ENCODE measurements at places on chromosomes 3 and 15.

DNA sequence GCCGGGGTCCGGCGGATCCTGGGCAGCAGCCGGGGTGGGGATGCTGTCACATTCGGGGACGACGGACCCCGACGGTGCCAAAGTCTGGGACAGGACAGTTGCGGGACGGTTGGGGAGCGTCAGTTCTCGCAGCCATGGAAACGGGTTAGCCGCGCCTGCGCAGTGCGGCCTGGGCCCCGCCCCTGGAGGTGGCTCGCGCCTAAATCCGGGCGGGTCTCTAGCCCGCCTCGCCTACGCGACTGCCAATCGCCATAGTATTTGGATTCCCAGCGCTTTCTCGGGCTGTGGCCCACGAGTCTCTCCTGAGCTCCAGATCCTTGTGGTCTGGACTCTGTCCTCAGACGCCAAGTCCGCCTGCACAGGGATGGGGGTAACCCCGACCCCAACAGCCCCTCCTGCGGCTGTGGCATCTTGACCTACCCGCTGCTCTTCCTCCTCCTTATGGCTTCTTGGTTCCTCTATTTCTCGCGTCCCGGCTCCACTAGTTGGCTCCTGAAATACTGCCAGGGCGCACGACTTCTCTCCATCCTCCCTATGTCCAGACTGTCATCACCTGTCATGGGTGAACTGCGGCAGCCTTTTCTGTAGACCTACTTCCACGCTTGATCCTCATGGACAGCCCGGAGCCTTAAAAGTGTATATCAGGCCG is at the start of gene ZMYND10:
Gene ZMYND10, minus strand, starts transcription at position 147 of the 649 bp plus-strand sequence. CDS start 153 bp downstream, outside the sequence.
- peak; percentile 68 for DNase-seq

DNA sequence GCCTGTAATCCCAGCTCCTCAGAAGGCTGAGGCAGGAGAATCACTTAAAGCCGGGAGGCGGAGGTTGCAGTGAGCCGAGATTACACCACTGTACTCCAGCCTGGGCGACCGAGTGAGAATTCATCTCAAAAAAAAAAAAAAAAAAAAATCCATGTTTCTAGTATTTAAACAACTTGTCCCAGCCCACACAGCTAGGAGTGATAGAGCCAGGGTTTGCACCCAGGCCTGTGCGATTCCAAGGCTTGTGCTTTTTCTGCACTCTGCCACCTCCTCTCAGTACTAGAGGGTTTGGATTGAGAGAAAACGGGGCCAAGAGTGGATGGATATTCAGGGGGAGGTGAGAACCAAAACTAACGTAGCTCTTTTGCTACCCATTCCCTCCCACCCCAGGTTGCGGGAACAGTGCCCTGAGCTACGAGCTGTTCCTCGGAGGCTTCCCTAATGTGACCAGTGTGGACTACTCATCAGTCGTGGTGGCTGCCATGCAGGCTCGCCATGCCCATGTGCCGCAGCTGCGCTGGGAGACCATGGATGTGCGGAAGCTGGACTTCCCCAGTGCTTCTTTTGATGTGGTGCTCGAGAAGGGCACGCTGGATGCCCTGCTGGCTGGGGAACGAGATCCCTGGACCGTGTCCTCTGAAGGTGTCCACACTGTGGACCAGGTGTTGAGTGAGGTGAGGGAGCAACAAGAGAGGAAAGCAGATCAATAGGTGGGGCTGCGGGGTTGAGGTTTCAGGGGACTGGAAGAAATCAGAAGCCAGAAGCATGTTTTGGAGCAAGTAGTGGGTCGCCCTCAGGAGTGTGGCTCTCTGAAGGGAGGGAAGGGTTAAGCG is 4.1 kb downstream of the CAMK2N2 start:
- no peak for DNase-seq

DNA sequence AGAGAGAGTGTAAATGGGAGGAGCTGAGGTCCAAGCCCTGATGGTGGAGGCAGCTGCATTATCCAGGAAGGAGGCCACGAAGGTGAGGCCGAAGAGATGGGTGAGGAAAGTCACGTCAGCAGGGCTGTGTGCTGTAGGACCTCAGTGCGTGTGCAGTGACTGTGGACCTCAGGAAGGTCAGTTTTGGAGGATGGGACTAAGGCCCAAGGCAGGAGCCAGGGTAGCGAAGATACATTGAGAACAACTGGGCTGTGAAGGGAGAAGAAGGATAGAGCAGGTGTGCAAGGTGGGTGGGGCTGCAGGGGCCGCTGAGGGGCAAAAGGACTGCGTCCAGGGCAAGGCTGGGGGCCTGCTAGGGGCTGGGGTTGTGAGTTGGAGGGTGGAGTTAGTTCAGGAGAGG is 4.9 kb downstream of the KLHL40 start:
- DNase-seq = no peak

DNA sequence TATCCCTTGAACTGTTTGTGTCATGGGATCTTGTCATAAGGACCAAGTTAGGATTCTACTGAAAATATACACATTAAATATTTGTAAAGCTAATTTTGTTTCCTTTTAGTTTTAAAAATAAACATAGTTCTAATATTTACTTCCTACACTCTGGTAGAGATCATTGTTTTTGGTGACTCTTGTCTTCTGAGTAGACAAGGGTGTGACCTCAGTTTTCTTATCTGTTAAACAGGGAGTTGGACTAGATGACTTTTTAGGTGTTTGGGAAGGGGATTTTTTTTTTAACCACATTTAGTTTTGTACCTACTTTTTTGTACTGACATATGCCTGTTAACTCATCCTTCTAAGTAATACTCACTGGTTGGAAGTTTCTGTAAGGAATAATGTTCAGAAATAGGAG is 30.8 kb downstream of the PLS1 start:
- DNase-seq = no peak

- no peak for DNase-seq
These were observed at the start of gene HRH1 for GRCh38 chr3:11154036-11154952. Gene HRH1, plus strand, starts transcription at chr3:11154493. Its CDS starts 104,545 bp downstream, at chr3:11259038.

- DNase-seq = no peak
These were observed 625.2 kb downstream of the ZIC1 start for GRCh38 chr3:148034353-148034752.

DNA sequence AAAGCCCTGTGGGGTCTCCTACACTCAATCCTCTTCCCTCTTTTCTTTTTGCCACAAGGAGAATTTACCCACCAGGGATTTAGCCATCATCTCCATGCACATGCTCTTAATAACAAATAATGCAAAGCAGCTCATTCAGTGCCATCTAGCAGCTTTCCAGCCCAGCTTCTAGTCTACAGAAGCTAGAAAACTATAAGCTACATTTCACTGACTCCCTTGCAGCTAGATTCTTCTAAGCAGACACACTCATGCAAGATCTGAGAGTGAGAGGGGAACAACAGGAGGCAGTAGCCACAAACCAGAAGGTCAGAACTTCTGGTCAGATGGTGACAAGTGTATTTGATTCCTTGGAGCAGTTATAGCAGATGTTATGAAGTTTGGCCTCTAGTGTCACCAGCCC is 25.5 kb downstream of the OSBPL10 start:
- DNase-seq = no peak

GRCh38 chr3:185657211-185657610 is 71.1 kb downstream of the SENP2 start:
- no peak for DNase-seq

DNA sequence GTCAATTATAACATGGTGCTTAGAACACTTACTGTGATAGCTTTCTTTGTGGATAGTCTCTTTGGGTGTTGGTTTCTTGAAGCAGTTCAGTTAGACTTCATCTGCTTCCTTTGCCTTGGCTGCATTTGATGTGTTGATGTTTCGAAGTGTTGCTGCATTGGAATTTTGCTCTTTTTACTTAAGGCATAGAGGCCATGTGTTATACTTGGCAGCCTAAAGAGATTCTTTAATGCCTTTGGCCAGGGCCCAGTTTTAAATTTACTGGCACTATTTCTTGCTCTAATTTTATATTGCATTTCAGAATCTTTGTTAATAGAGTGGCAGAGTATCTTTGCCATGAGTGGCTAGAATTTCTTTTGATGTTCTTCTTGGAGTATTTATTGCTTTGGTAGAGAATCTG is 21.2 kb downstream of the NR1D2 start:
- DNase-seq = no peak

GRCh38 chr3:140276703-140277102 is 341.7 kb downstream of the CLSTN2 start:
- no peak for DNase-seq
